ENCODE measurements at places on chromosomes 13 and 19.

- peak; percentile 16 for DNase-seq
Observed at GRCh38 chr19:50046649-50047503, 21.1 kb downstream of the ZNF473 start.

- DNase-seq = peak; percentile 68
Observed at GRCh38 chr13:97274829-97275649, 52.9 kb downstream of the MBNL2 start.

GRCh38 chr19:19460761-19461265 is 54.5 kb downstream of the TSSK6 start:
- no peak for DNase-seq

DNA sequence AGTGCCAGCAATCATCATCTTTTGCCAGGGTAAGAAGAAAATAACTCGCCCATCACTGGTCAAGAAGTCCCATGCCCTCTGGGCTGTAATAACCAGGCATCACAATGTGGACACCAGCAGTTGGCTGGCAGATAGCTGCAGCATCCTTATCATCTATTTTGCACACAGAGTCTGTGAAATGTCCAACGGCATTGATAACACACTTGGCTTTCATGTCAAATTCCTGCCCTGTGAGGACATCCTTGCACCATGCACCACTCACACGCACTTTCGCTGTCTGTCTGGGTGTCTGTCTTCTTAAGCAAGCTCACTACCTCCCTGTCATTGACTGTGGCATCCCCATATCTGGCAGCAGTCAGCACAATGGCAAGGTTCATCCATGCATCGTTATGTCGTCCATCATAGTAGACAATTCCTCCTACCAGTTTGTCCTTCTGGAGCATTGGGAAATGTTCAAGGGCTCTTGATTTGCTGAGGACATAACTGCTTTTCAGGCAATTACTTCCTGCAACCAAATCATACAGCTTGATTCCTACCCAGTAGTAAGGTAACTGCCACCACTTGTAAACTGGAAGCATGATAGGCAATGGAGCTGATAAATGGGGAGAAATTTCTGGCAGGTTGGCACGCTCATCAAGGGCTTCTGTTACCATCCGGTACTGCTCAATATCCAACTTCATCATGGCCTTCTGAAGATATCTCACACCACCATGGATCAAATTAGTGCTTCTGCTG is 6.8 kb upstream of the ZSCAN5A start:
- no peak for DNase-seq

DNA sequence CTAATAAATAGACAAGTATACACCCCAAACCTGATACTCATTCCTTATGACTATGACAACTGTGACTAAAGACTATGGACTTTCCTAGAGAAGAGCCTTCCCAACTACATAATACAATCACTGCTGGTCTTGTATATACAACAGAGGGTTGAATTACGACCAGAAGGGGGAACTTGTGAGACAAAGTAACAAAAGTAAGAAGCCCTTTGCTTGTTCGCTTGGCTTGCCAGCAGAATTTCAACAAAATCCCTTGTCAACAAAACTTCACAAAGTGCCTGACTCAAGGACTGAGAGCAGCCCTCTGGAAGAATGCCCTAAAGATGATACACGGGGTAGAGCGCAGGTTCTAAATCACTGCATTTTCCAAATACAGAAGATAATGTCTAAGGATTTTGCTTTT is 99.4 kb downstream of the WASF3 start:
- no peak for DNase-seq

- peak; percentile 78 for DNase-seq
Observed at GRCh38 chr19:17757125-17757524, 5.8 kb downstream of the FCHO1 start.

DNA sequence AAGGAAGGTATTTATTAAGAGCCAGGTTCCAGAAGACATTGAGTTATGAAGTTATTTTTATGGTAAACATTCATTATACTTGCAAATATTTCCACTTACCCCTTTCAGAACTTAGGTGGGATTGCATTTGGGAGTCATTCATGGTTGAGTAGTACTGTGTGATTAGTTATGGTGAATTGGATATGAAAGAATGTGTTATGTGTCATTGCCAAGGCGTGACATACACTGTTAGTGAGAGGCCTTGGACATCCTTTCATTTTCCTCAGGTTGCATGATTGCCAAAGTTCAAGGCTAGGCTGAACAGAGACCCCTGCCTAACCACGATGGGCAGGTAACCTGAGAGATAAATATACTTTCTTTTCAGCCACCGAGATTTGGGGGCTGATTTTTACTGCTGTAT is 40.9 kb upstream of the MYO16 start:
- DNase-seq = no peak

DNA sequence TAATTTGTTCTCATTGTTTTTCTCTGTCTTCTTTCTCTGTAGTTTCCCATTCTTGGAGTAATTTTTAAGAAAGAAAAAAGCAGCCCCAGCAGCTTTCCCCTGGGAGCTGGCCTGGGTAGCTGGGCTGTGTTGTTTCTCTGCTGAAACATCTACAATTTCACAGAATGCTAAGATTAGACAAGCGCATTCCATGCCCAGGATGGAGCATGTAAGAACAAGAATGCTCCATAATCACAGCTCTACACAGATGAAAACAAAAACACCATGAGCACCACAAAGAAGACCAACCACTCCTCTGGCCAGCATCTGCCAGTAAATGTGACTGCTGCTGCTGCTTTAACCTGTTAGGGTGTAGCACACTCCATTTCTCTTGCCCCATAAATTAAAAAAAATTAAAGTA is 239.2 kb upstream of the SLITRK1 start:
- DNase-seq = no peak

DNA sequence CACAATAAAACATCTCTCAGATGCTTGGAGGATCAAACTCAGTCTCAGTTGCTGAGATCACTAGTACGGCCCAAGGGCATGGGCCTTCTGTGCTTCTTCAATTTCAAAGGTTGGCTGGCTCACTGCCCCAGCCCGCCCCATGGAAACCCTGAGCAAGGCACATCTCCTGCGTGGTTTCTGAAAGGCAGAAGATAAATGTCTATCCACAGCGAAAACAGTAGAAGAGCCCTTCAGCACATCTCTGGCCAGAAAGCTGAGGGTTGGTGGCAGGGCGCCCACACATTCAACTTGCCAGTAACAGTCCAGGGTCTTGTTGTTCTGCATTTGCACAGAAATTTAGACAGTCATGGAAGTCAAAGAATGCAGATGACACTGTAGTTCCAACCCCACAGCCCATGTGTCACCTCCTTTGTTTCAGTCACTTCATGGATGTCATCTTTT is 24.0 kb upstream of the KATNAL1 start:
- no peak for DNase-seq

GRCh38 chr13:44760434-44760833 is 184.3 kb upstream of the TSC22D1 start:
- DNase-seq = no peak

- no peak for DNase-seq
Observed at GRCh38 chr19:1866693-1867348, 3.4 kb upstream of the KLF16 start.

GRCh38 chr13:44814836-44815235 is 174.4 kb downstream of the NUFIP1 start:
- DNase-seq = no peak

DNA sequence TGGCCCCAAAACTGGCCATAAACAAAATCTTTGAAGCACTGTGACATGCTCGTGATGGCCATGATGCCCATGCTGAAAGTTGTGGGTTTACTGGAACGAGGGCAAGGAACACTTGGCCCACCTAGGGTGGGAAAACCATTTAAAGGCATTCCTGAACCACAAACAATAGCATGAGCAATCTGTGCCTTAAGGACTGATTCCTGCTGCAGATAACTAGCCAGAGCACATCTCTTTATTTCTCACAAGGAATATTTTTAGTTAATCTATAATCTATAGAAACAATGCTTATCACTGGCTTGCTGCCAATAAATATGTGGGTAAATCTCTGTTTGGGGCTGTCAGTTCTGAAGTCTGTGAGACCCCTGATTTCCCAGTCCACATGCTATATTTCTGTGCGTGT is 10.3 kb upstream of the ZNF726 start:
- no peak for DNase-seq

DNA sequence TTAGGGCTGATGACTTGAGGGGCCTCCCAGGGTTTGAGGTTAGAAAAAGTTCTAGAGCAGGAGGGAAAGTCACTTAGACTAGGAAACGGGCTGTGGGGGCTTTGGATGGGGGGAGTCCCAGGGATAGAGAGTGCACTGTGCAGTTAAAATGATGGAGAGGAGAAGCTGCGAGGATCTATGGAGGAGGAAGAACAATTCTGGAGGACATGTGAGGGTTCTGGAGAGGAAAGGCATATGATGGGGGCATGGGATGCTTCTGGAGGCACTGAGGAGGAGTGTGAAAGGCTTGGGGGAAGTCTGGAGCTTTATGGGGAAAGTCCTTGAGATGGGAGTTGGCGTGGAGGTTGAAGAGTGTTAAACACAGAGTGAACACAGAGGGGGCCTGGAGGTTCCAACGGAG is 2.2 kb downstream of the KCNC3 start:
- no peak for DNase-seq

DNA sequence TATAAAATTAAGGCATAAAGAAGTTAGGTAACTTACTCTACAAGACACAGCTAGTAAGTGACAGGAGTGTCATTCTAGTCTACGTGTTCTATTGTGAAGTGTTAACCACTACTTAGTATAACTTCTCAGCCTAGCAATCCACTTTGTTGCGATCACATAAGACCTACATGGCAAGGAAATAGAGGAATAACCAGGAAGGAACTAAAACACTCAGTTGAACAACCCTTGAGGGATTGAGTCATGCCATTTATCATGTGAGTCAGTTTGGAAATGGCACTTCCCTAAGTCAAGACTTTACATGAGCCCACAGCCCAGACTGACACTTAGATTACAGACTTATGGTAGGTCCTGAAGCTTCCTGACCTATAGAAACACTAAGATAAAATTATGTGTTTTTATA is 279.5 kb upstream of the PCDH20 start:
- no peak for DNase-seq

- no peak for DNase-seq
Observed at GRCh38 chr19:1027650-1028061, 1.2 kb downstream of the CNN2 start.

DNA sequence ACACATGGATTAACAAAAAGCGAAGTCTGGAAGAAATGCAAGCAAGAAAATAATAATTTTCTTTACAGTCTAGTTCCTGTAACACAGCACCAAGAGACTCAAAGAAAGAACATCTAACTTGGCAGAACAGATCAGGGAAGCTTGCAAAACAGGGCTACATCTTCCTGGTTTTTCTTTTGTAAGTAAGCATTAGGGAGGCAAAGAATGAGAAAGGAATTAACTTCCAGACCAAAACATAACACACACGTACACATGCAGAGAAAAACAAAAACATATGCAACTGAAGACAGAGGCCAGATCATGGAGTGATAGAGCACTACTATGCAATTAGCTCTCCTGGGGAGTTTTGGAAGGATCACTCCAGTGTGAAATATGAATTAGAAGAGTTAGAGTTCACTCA is 120.5 kb downstream of the DIAPH3 start:
- no peak for DNase-seq

- no peak for DNase-seq
Observed at GRCh38 chr13:20592606-20593005, 25.6 kb downstream of the IFT88 start.

- no peak for DNase-seq
Observed at GRCh38 chr19:10422846-10423245, 2.5 kb downstream of the PDE4A start.
